ENCODE measurements at places on chromosomes 11 and 22.
A peak's percentile ranks its signal among the peaks of the same experiment; 100 is the strongest.

DNA sequence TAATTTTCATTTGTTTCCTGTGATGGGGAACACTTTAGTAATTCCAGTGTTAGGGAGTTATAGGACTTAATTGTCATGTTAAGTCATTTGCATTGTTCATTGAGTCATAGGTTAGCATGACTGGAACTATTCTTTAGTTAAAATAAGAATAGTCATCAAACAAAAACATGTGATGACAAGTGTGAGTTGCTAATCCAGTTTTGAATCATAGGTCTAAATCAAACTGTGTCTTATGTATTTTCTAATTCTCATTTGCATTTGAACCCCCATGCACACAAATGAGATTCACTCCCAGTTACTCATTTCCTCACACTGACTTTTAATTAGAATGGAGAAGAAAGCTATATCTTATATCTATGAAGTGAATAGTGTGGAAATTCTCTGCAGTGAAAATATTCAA, 405.6 kb downstream of the LRRC4C start:
- DNase-seq, result no peak

DNA sequence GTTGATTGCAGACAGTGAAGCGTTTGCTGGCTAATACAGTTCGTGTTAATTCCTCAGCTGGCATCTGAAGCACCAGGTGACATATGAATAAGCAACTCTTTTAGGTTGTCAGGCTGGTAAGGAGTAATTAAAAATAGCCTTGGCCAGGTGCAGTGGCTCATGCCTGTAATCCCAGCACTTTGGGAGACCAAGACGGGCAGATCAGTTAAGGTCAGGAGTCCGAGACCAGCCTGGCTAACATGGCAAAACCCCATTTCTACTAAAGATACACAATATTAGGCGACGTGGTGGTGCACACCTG, 74.9 kb downstream of the CECR2 start:
- no peak for DNase-seq

- DNase-seq, result peak; percentile 25
Observed at GRCh38 chr11:112453601-112454577, 193.2 kb upstream of the PLET1 start.

GRCh38 chr22:46965555-46966494, 203.4 kb downstream of the TBC1D22A start:
- DNase-seq, result no peak

DNA sequence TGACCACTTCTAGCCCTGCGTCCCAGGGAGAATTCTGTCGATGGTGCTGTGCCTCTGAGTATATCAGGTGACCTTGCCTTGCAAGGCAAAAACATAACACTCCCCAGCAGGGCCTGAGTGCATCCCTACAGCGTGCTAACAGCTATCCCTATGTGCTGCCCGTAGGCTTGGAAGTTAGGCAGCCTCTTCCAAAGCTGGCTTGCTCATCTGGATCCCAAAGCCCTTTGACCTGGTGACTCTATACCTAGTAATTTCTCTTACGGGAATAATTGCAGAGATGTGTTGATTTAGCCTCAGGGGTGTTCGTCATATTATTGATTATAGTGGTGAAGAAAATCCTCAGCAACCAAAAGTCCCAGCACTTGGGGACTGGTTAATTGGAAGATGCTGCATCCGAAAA, 32.6 kb upstream of the CRYBB3 start:
- DNase-seq, result no peak

DNA sequence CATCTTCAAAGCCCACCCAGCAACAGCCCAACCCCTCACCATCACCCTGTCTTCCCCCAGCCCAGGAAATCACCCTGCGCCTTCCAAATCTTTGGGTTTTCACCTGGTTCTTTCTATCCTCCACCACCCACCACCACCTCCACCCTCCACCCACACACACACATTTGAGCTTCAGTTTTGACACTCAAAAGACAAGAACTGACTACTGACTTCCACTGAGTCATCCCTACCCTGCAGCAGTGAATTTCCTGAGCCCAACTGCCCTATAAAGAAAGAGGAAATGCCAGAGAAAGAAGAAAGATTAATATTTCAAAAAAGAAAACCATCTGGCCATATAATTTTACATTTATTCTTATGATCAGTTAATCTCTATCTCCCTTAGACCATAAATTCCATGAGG, 137.5 kb downstream of the CHST1 start:
- DNase-seq, result no peak

GRCh38 chr22:38235240-38235850, 33.6 kb downstream of the MAFF start:
- no peak for DNase-seq

DNA sequence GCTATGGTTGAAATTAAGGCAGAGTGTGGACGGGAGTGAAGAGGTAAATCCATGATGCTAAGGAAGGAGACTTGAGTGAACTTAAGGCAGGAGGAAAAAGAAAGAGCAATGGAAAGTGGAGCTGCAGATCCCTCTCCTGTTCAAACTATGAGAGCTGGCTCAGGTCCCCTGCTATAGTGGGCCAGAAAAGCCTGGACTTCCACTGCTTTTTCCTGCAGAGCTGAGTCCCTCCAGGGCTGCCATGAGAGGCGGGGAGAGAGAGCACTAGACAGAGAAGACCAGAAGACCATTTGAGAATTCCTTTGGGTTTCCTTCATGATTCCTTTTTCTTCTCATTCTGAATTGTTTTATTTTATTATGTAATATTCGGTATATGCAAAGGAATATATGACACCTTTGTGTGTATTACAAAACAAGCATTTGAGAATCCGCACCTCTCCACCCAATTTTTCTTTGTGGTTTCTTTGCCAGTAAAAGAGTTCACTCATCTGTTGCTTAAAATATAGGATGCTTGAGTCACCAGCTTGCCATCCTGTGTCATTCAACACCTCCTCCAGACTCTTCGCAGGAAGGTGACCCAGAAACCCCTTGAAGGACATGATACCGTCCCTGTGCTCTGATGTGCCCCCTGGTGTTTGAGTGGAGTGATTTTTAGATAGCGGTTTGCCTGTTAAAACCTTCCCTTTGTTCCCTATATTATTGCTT, 24.4 kb downstream of the SREBF2 start:
- peak; percentile 36 for DNase-seq

DNA sequence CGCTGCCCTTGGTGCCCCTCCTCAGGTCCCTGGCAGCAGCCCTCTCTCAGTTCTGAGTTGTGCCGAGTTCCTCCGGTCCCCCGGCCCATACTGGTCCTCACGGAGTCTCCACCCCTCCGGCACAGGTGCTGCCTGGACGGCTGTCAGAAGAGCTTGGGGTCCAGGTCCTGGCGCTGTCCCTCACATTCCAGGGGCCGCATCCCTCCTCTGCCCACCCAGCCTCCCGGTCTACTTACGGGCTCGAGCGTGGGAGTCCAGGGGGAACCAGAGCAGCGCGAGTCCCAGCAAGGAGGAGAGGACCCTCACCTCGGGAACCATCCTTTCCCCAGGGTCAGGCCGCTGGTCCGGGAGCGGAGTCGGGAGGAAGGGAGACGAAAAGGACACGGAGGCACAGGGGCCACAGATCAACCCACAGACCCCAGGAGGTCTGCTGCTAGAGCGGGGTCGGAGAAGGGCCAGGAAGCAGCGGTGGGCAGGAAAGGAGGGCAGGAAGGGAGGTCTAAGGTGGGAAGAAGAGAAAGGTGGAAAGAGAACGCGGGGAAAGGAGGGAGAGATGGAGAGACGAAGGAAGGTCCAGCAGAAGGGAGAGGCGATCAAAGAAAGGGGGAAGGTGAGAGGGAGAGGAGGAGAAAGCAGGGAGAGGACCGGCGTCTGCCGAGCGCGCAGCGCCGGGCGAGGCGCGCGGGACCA, 510 bp downstream of the CHRDL2 start:
- no peak for DNase-seq

DNA sequence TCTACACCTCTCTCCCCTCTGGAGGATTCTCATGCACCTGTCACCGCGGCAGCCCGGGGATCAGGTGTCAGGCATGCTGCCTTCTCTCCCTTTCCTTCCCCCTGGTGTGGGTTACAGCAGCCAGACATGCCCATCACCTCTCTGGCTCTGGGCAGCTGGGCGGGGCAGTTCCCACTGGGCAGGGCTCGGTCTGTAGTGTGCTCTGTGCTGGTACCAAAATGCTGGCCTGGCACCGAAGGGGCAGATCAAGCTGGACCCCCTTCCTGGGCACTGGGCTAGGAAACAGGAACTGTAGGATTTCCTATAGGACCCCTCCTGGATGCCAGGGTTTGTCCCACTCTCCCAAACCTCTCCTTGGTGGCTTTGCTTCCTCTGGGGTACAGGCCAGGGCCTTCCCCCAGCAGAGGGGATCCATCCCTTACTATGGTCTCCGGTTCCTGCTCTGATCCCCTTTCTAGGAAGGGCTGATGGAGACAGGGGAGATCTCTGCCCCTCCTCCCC, 821 bp downstream of the GAL3ST1 start:
- DNase-seq, result no peak

Measured in NT2/D1 (cell line).